ENCODE measurements at places on chromosomes 12 and 14.

DNA sequence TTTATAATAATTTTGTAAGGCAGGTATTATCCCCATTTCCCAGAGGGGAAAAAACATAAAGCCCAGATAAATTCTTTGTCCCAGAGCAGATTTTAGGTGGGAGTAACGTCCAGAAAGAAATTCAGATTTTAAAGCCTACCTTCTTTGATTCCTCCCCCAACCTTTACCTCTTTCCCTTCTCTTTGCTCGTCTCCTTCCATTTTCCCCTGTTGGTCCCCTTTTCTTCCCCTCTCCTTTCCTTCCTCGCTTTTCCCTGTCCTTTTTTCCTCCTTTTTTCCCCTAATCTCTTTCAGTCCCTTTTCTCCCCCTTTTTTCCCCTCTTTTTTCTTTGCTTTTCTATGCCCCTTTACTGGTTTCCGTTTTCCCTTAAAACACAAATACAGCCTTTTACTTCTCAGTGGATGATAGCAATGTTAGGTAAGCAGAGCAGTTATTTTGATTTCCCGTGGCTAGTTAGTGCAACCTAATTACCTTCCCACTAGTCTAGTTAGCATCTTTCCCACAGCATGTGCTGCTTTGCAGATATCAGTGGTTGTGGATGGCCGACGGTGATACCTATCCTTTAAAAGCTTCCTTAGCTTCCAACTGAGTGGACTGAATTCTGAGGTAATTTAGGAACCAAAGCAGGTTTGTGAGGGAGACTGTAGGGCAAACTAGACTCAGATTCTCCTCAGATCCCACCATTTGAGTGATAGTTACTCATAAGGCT is 10.9 kb upstream of the AKAP6 start:
- DNase-seq = no peak

- DNase-seq = no peak
Measured at GRCh38 chr12:107539196-107539939, 146.2 kb upstream of the PWP1 start.

GRCh38 chr12:52633383-52633782 is 15.0 kb upstream of the KRT73 start:
- DNase-seq = no peak

DNA sequence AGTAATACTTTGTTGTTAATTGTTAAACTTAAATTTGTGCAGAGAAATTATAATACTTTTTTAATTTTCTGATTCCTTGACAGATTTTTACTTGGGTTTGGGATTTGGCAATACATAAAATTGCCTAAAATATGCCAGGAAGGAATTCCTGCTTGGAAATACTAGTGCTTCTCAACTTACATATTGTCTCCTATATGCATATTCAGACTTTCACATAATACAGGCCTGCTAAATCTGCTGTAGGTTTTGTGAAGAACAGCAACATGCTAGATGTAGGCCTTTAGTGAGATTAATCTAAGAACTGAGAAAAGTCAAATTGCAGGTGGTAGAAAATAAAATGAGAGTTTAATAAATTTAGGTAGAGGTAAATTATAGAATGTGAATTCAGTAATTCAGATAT is 468.5 kb upstream of the MIS18BP1 start:
- DNase-seq = no peak

DNA sequence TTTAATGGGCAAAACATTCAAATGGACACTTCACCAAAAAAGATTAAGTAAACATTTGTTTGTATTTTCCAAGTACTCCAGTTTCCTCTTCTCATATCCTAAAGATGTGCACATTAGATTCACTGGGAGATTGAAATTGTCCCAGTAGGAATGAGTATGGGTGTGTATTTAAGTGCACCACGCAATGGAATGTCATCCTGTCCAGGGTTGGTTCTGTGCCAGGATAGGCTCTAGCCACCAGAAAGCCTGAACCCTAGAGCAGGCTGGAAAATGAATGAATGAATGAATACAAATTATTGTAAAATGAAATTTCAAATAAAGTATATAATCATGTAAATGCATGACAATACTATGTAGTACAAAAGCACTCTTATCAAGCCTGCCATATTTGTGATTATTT is 14.0 kb downstream of the CEP83 start:
- no peak for DNase-seq

DNA sequence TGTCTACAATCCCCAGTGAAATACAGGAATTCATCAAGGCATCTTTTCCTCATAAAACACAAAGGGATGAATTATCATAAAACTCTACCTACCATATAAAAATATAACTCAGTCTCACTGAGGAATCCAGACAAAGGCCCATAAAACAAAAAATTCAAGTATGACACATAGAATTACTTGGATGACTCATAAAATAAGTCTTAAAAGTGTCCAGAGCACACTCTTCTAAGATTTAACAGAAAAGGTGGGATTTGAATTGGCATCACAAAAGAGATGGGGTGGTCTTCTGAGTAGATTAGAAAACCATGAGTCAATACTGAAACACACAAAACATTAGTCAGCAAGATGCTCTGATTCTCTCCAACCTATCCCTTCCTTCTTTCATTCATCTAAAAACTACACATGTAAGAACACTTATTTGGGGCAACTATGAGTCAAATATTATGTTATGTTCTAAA is 202.7 kb upstream of the GARIN6 start:
- no peak for DNase-seq

GRCh38 chr12:57840726-57841125 is 5.8 kb downstream of the CTDSP2 start:
- DNase-seq = no peak

GRCh38 chr14:63692310-63693020 is 35.4 kb downstream of the SGPP1 start:
- peak; percentile 9 for DNase-seq

- peak; percentile 36 for DNase-seq
Measured at GRCh38 chr14:104770851-104771272, 17.9 kb downstream of the SIVA1 start.

- no peak for DNase-seq
Measured at GRCh38 chr14:35416108-35416750, 11.7 kb upstream of the NFKBIA start.

GRCh38 chr12:123026094-123026853 is 45.8 kb downstream of the ARL6IP4 start:
- DNase-seq = no peak

GRCh38 chr12:103540319-103540718 is 44.6 kb upstream of the C12orf42 start:
- no peak for DNase-seq

GRCh38 chr14:104321088-104321801 is 182.9 kb downstream of the KIF26A start:
- no peak for DNase-seq

GRCh38 chr12:97335115-97335514 is 127.5 kb upstream of the RMST start:
- no peak for DNase-seq

GRCh38 chr14:20184181-20184580 is 6.5 kb upstream of the OR11G2 start:
- DNase-seq = peak; percentile 55

DNA sequence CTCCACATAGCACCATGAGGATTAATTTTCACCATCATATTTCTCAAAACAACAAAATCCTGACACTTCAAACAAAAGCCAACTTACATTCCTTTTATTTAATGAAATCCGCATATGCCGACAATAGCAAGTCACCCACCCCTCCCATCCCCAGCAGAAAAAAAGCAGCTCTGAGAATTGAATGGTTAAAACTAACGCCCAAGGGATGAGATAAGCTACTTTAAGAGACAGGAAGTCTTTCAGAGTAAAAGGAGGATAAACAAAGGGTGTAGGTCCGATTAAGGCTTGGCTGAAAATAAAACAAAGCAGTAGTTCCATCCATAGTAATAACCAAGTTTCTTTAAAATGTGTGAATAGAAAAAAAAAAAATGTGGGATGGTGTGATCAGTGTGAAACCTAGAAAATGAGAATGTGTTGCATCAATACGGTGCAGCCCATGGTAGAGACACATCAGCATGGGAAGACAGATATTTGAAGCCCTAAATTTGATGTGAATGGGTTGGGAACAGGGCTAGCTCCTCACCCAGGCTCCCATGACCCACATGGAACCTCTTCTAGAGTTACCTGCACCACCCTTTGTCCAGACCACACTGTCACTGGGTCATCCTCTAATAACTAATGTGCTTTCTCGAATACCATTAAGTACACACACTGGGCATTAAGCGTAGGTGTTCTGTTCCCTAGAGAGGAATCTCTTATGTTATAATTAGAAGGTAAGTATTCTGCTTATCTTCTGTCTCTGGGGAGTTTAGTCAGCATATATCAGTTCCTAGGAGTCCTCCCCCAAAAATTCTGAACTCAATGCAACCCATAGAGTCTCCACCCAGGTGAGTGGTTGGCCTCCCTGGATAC is 31.7 kb downstream of the RTRAF start:
- no peak for DNase-seq
